ENCODE measurements at places on chromosomes 16 and 17.

DNA sequence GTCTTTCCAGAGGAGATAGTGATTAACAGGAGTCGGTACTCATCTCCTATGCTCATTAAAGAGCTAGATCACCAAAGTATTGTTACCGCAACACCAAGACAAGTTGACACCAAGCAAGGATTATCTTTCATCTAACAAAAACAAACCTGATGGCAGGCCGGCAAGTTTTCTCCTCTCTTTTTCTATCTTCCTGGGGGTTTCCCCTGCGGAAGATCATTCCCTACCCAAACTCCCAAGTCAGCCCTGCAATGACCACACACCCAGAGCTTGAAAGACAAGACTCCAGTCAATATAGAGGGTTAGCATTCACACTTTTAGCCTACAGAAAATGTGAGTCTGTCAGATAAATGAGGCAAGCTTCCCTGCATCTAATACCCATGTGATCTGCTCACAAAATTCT lies 312.1 kb downstream of the SOX9 start:
- no peak for DNase-seq

DNA sequence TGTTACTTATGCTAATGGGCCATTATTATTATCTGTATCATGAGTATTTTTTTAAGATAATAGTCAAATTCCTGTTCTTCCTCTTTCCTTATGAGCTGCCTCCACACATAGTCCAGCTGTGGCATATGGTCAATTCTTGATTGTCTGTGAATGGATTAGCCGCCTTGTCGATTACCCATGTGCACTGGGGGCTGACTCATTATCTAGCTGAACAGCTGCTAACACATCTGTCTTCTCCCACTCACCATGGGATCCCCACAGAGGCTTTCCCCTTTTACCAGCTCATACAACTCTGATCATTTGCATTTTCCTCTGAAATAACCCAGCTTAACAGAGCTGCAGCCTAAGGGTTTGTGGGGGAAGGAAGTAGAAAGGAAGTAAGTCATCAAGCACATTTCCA lies 915.0 kb downstream of the CDH11 start:
- no peak for DNase-seq

DNA sequence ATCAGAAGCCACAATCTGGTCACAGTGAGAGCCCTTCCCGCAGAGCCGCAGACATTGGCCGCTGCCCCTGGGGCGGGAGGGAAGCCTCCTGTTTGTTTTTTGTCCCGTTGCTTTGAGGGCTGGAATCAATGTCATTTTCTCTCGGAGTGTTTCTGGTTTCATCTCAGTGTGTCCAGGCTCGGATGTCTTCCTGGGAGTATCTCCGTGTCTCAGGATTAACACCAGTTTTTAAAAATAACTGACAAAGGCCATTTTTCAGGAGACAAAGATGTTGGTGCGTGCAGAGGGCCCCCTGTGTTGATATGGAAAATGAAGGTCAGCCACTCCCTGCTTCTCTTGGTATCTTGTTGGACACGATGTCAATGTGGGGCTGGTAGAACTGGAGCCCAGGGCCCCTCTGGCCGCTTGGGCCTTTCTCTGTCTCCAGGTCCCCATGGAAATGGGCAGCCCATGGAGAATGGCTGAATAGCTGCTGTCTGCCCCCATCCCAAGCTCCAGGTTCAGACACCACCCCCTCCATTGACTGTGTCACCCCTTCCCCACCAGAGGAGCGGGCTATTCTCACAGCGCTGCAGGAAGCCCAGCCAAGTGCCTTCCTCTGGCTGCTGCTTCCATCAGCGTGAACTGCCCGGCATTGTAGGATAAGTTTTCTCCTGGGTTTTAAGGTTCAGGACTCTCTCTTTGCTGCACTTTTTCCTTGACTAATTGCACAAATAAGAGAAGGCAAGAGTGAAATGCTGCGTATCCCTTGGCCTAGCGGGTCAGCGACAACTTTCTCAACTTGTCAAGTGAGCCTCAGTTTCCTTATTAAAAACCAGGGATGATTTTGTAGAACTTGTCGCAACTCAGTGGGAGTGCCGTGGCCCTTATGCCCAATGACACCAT lies 72.2 kb upstream of the METTL9 start:
- DNase-seq, result no peak

DNA sequence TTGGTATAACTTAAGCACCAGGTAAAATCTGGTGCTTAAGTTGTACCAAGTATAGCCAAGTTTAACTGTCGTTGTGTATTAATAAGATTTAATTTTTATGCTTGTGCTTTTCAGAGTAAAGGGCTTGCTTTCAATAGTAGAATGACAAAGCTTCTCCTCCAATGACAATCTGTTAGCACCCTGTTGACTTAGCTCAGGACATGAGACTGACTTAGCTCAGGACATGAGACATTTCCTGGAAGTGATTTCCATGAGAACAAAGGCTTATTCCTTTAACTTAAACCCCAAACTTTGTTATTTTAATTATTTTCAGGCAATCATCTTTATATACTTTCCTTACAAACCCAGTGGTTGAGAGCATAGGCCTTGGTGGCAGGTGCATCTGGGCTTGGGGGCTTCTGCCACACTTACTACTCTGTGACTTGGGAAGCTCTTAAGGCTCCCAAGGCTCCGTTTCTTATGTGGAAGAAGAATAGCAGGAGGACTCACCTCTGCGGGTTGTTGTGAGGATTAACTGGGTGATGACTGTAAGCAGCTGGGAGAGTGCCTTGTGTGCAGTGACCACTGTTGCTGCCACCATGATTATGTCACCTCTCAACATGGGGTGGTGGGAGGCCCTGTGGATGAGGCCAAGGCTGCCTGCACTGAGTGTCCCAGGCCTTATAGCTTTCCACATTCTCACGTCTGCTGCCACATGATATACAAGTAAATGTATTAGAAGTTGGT lies 59.4 kb upstream of the CMIP start:
- no peak for DNase-seq

GRCh38 chr17:1966274-1967086 lies 58.7 kb downstream of the RTN4RL1 start:
- no peak for DNase-seq

GRCh38 chr16:53091466-53092211 lies 36.8 kb downstream of the CHD9 start:
- DNase-seq, result no peak

- no peak for DNase-seq
These were observed 13.9 kb downstream of the CNEP1R1 start for GRCh38 chr16:50038756-50039529.

DNA sequence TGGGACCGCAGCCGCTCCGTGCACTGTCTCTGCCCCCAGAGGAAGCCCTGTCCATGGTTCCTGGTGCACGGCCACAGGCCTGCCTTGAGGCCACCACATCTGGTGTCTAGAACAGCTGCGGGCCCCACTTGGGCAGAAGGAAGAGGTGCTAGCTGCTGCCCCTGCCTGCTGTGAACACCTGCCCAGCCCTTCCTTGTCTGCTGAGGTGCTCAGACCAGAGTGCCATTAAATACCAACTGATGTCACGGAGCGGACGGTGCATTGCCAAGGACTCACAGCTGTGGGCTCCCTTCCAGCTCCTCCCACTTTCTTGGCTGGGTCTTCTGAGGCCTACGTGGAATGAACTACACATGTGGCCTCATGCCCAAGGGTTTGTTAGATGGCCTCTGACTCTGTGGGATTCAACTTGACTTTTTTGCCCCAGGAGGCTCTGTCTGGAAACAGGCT lies 146.1 kb downstream of the RAB11FIP4 start:
- no peak for DNase-seq

DNA sequence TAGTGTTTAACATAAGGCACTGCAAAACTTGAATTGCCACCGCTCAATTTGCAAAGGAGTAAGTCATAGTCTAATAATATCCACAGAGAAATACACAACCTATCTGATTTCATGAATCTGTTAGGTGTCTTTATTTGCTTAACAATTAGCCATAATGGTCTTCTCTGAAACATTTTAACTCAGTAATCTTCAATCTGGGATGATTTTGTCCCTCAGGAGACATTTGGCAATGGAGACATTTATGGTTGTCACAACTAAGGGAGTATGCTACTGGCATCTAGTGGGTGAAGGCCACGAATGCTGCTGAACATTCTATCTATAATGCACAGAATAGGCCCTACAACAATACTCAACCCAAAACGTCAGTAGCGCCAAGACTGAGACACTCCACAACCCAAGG lies 4.3 kb downstream of the UBE2G1 start:
- no peak for DNase-seq

- DNase-seq, result no peak
These were observed 17.4 kb downstream of the CNTNAP4 start for GRCh38 chr16:76294396-76295214.

All from CD4-positive, alpha-beta T cell treated with Interleukin-6 for 4 hours (primary cell).